ENCODE measurements at places on chromosomes 1 and 21.

DNA sequence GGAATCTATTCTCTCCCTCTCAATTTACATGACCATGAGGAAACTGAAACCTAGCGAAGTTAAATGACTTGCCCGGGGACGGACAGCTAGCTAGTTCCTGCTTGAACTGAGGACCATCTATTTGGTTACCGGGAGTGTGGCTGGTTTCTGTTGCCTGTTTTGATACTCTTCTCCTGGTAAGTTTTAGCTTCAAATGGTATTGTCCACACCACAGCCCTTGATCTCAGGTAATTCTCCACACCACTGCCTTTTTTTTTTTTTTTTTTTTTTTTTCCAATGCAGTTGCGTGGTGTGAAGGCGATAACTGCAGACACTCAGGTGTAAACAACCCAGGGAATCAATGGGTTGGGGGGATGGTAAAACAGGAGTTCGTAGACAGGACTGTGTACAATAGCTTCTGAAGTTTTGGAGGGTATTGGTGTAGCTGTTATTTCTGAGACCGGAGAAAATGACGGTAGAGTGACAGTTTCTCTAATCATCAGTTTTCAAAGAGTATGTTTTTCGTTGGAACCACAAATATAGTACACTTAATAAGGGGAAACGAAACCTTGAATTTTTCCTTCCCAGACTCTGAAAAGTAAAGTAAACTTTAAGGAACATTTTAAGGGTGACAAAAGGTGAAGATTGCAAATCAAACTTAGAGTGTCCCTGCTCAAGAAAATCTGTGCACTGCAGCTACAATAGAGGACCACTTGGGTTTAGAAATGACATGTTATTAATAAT, 125.3 kb upstream of the CACYBP start:
- DNase-seq = no peak

DNA sequence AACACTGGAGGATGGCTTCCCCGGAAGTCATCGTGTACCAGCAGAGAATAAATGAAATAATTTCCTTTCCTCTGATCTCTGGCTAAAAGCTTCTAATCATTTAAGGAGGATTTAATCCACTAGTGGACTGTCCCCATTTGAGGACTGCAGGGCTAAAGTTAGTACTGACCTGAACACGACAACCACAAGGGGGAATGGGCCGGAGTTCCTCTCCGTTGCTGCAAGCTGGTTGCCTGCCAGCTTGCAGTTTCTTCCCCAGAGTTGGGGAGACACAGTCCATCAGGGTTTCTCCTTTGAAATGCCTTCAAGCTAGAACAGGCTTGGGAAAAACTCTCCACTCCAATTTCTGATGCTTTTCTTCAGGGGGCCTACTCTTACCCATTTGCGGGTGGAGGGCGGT, 35.5 kb upstream of the NPL start:
- DNase-seq = no peak

GRCh38 chr1:228212415-228212965, 4.6 kb downstream of the OBSCN start:
- DNase-seq = no peak

DNA sequence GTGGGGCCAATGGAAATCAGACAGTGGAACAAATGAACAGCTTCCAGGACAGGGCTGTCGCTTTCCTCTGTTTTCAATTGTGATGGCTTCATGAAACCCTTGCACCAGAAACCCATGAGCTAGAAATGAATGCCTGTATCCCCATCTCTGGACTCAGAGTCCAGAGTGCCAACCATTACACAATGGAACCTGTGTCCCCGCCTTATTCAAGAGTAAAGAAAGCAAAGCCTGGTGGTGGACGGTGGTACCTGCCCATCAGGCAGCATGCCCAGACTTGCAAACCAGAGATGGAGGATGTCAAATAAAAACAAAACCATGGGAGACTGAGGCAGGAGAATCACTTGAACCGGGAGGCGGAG, 4.4 kb upstream of the CAPN2 start:
- no peak for DNase-seq

DNA sequence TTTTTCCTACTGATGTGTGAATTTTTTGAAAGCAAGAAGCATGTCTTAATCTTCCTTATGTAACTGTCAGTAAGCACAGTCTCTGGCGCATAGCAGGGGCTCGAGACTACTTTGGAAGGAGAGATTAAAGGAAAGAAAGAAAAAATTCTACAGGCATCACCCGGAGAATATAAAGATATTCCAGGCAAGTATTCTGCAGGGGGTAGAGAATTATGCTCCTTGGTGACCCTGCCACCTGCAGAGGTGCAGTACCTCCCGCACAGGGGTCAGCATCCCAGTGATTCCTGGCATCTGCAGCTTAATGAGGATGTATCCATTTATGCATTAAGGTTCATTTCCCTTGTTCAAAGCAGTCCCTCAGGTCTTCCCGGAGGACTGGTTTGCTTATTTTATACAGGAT, 87.6 kb upstream of the WLS start:
- no peak for DNase-seq

GRCh38 chr1:179761846-179762640, 19.0 kb downstream of the FAM163A start:
- peak; percentile 27 for DNase-seq

GRCh38 chr21:44708866-44709425, 2.4 kb downstream of the TSPEAR start:
- no peak for DNase-seq

DNA sequence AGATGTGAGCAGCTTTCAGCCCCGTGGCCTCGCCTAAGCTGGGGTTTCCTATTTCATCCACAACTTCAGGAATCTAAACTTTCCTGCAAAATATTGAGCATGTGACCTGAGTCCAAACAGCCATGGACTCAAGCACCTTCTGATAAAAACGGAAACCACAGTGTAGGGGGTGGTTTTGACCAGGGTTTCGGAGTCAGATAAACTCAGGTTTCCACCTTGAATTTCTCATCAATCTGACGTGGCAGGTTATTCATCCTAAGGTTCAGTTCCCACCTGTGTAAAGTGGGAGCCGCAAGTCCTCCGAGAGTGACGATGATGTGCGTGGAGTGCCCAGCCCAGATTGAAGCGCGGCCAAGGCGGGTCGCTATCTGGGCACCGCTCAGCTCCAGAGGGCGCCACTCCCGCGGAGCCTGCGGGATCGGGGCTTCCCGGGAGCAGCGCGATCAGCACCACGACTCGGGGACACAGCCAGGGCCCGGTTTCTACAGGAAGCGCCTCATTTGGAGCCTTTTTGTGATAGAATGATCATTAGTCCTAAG, 871 bp upstream of the ETS2 start:
- no peak for DNase-seq

- peak; percentile 23 for DNase-seq
Observed at GRCh38 chr1:190479050-190479397, 1.4 kb upstream of the BRINP3 start.

DNA sequence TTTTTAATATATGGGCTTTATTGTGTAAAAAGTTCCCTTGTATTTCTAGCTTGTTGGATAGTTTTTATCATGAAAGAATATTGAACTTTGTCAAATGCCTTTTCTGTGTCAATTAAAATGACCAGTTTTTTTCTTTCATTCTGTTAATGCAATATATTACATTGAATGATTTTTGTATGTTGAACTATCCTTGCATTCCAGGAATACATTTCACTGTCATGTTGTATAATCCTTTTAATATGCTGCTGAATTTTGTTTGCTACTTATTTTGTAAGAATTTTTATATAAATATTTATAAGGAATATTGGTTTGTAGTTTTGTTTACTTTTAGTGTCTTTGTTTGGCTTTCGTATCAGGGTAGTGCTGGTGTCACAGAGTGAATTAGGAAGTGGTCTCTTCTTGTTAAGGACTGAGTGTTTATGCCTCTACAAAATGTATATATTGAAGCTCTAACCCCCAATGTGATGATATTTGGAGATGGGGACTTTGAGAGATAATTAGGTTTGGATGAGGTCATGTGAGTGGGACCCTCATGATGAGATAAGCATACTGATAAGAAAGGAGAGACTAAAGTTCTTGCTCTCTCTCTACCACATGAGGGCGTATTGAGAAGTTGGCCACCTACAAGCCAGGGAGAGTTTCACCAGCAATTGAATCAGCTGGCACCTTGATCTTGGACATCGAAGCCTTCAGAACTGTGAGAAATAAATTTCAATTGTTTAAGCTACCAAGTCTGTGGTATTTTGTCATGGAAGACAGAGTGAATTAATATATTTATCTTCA, 12.0 kb upstream of the SLAMF6 start:
- DNase-seq = no peak

- DNase-seq = peak; percentile 5
Observed at GRCh38 chr1:87252406-87252805, 76.3 kb upstream of the LMO4 start.

DNA sequence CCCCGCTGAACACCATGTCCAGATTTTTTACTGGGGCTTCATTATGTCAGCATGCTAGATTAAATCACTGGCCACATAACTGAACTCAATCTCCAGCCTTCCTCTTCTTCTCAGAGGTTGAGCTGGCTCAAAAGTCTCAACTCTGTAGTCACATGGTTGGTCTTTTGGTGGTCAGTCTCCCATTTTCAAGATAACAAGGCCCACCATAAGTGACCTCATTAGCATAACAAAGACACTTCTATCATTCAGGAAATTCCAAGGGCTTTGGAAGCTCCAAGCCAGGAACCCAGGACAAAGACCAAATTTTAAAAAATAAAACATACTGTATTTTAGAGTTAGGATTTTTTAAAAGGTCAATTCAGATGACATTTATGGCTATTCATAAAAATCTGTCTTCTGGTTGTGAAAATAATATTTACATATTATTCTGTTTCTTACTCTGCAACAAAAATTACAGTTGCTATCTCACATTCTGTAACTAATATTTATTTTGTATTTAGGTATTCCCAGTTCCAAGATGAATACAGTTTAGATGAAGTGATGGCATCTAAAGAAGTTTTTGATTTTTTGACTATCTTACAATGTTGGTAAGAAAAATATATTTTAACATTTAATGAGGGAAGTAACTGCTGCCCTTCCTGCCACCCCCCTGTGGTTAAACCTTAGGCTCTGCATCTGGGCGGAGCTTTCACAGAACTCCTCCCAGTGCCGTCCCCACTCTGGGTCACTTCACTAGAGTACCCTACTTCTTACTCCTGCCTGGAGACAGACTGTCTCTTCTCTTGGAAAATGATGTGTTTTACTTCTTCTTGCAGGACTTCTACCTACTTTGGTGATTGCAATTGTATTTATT, 49.3 kb downstream of the SCP2 start:
- no peak for DNase-seq

DNA sequence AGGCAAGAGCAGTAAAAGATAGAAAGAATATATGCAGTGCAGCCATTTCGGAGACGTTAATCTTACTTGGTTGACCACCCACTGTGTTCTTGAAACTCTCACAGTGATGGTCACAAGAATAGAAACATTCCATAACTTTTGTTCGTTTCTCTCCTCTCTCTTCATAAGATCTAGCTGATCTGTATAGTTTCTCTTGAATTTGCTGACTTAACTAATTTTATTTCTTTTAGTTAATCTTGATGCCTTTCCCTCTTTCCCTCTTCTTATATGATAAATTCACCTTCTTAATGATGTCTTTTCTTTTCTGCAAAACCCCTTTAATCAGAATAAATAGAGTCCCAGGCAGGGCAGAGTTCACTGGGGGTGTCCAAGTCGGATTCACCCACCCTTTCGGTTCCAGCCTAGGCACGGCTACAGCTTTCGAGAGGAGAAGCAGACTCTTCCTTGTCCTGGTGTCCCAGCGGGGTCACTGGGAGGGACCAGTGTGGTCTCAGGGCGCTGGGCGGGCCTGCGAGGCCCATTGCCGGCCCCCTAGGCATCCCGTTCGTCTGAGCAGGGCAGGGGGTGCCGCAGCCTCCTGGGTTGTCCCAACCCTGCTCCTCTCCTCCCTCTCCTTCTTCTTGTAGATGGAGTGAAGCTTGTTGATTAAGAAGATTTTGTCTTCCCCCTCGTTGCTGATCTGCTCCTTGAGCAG, 39.8 kb downstream of the ZNF691 start:
- no peak for DNase-seq

DNA sequence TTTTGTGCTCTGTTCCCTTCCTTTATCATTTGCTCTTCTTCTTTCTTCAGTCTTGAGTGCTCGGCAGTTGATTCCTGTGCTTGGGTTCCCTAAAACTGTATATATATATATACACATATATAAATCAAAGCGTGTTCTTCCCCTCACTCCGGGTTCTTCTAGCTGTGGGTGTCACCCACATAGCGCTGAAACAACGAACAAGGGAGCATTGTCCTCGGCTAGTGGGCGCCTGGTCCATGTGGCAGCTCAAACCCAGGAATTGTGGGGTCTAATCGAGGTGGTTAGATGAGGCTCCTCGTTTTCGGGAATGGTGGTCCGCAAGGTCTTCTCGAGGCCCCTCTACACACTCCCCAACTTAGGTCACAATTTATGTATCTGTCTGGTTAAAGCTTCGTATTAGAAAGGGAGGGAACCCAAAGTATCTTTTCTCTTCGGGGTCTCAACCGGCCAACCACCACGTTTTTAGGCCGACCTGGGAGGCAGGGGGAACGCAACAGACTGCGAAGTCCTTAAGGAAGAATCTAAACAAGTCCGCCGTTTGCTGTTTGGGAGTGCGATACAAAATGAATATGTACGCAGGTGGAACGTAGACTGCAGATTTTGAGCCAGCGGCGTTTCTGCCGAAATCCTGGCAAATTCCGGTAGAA, 504 bp upstream of the SDHC start:
- no peak for DNase-seq

DNA sequence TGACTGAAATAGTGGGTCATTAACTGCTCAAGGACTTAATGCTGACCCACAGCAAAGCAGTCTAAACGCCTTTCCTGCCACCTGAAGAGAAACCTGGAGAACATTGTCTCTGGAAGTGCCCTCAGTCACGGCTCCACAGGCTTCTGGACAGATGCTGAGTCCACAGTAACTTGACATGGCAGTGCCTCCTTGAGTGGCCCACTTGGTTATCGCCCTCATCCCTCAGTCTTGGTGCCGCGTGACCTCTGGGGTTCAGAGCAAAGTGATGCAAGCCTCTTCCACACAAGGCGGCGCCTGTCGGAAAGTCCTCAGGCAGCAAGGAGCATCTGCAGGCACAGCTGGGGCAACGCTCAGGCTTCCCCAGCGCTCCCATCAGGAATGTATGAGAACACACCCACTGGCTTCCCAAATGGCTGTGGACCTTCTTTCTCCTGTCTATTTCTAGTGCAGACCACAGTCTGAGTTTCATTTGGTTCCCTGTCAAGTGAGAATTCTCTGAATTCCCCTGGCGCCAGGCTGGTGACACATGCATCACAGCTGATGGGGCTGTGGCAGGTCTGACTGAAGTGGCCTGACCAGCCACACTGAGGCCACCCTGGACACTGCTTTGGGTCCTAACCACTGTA, 13.0 kb upstream of the ANGPTL7 start:
- DNase-seq = peak; percentile 17

DNA sequence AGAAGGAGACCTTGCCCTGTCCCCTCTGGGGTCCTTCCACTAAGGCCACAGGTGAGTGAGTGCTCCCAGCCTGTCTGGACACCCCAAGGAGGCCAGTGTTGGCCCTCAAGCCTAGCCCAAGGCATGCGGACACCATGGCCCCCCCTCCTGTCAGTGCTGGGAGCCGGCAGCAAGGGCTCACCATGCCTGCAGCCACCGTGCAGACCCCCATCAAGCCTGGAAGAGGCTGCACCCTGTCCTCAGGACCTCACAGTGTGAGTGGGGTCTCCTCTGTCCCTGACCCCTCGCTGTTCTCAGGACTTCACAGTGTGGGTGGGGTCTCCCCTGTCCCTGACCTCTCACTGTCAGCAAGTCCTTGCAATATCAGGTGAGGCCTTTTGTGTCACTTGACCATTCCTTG, 33.2 kb upstream of the PRSS38 start:
- DNase-seq = no peak

Measured in cardiac fibroblast (primary cell).